AG08396 (cell line): ENCODE measurements at places on chromosomes 16 and 17.
A peak's percentile ranks its signal among the peaks of the same experiment; 100 is the strongest.

DNA sequence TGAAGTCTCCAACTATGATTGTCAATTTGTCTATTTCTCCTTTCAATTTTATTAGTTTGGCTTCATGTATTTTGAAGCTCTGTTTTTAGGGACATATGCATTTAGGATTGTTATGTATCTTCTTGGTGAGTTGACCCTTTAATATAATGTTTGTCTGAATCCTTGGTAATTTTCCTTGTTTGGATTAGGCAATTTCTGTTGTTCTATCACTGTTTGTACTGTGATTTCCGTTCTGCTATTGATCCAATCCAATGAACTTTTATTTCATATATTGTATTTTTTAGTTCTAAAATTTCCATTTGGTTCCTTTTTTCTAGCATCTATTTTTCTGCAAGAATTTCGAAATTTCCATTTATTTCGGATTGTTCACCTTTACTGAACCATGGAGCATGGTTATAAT lies 31.0 kb downstream of the RAB11FIP4 start:
- DNase-seq, result no peak

DNA sequence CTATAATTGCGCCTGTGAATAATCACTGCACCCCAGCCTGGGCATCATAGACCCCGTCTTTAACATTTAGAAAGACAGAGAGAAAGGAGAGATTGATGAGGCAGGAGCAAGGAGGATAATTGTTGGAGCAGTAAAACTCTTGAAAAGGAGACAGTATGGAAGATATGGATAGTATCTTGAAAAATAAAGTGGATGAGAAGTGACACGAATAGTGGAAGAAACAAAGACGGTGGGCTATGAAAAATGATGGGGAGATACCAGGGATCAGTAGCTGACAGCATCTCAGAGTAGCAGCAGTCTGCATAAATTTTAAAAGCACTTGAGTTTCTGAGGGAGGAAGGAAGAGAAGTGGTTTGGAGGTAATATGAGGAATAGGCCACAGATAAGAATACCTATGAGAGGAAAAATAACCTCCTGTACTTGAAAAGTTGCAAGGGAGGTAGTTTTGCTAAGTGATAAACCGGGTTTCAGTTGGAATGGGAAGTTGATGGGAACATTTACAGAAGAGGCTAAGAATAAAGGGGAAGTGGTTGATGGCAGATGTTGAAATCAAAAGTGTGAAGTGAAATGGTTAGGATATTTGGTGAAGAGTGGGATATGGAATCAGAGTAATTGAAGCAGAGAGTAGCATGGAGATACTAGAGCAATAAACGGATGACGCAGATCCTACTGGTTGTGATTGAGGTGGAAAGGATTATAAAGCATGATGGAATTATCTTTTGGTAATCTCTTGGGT lies 1.8 kb upstream of the PPM1D start:
- DNase-seq, result no peak

GRCh38 chr17:73522696-73523095 lies 121.5 kb downstream of the SDK2 start:
- no peak for DNase-seq

DNA sequence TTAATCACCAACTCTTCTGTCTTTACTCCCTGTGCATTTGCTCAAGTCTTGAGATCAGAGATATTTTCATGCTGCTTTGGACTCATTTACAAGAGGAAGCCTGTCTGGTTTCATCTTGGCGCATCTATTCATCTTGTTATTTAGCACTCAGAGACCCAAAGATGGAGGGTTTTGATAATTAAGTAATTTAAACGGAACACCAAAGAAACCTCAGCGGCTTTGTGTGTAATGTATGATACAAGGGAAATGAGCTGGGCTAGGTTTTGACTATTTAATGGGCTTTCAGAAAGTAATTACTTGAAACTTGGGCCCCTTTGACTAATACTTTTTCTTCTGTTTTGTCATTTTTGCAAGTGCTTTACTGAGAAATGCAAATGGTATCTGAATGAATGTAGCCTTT lies 66.2 kb upstream of the CACNG3 start:
- DNase-seq, result no peak

DNA sequence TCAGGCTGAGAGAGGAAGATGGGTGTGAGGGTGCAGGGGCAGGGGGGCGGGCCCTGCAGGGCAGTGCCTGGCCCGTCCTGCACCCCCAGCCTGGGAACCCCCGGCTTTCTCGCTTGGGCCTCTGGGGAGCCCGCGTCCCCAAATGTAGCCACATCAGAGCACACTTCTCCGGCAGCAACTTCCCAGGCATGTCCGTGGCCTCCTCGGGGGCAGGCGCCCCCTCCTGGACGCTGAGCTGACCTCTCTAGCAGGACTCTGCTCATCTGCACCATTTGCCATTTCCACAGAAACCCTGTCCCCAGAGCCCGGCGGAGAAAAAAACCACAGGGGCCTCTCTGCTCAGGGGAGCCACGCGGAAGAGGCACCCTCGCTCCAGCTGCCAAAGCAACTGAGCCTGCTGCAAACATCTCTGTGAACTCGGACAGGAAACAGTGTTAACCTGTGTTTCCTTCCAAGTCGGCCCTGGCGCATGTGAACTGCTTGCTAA lies 63.4 kb downstream of the KLHDC4 start:
- peak; percentile 87 for DNase-seq

GRCh38 chr17:29563816-29564215 lies 3.0 kb downstream of the ABHD15 start:
- DNase-seq, result no peak
